T-helper 17 cell (primary cell): ENCODE measurements at places on chromosomes 3 and 15.

DNA sequence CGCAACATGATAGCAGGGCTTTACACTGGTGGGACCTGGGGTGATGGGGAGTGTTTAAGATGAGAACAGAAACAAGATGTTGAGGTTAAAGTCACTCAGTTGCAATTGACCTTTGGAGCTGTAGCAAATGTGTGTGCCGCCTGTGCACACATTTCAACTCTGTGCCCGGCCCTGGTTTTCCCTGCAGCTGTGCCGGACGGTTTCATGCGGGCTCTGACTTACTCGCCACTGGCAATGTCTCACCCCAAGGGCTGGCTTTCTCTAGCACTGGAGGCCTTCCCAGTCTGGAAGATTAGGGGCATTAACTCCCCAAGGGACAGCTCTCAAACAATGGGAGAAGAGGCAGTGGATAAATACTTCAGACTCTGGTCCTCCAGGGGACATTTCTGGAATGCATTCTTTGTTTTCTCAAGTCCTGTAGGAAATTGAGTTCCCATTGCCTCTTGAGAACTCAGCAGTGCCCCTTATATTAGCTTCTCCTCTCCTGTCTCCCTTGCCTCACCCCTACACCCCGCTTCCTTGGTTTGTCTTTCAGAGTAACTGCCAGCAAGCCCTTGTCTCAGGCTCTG, 152.5 kb downstream of the EDEM1 start:
- no peak overlapping the region for H3K4me3 ChIP-seq
- DNase-seq = no peak
- no peaks in the 10 kb centered on the region for H3K4me1 ChIP-seq
- H3K27me3 ChIP-seq = peaks cover 19% of the 10 kb centered on the region

DNA sequence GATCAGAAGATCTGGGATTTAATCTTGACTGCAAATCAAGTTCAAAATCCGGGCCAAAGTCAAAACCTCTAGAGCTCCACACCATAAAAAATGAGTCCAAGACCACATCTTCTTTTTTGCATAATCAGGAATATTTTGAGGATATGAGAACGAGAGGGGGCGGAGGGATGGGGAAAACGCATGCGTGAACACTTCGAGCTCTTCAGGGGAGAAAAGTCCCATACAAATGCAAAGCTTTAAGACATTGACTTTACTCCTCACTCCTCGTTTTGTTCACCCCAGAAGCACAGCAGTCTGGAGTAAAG, 68.2 kb downstream of the SUMF1 start:
- H3K27me3 ChIP-seq = no peaks in the 10 kb centered on the region
- peaks cover 4% of the 10 kb centered on the region for H3K36me3 ChIP-seq
- peaks cover 12% of the 10 kb centered on the region for H3K4me1 ChIP-seq

DNA sequence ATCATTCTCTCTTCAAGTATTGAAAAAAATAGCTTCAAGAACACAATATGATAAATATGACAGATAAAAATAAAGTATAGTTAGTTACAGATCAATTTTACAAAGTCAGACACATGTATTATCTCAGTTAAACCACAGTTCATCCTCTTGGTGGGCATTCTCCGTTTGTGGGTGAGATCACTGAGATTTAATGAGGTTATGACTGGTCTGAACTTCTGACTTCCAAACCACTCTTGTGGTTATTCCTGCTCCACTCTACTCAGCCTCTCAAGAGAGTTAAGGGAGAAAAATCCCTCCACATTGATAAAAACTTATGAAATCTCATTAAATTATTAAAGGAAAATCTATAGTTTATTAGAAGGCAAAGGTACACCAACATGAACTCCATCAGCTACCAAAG, 229.9 kb upstream of the LRTM1 start:
- no peaks in the 10 kb centered on the region for H3K4me1 ChIP-seq
- no peak overlapping the region for H3K4me3 ChIP-seq
- no peak overlapping the region for H3K27ac ChIP-seq
- H3K27me3 ChIP-seq = no peaks in the 10 kb centered on the region

GRCh38 chr3:31285833-31286486, 246.8 kb upstream of the STT3B start:
- H3K4me1 ChIP-seq = peaks cover 20% of the 10 kb centered on the region
- no peak for DNase-seq
- H3K4me3 ChIP-seq = no peak overlapping the region
- H3K36me3 ChIP-seq = no peaks in the 10 kb centered on the region
- no peaks in the 10 kb centered on the region for H3K27me3 ChIP-seq
